IMR-90 (cell line): ENCODE measurements at places on chromosomes 11 and 22. TPM values are rescaled to one million over a fixed set of nuclear protein-coding genes. Genes with fewer than 3 reads are reported as not detected.

The NLRP14 gene
- under 0.01 TPM in 2 replicates for total RNA-seq

The SMIM35 gene
- not detected in 2 replicates for total RNA-seq

The HORMAD2 gene
- not detected in 2 replicates for total RNA-seq

The ART5 gene
- total RNA-seq, result not detected in 2 replicates

The CWC15 gene
- total RNA-seq, result 48.6 and 70.0 TPM in 2 replicates

The NCAM1 gene
- total RNA-seq, result 0.18 TPM in 1 of 2 replicates, not detected in the other

The GCAT gene
- total RNA-seq, result 25.6 and 32.3 TPM in 2 replicates

The MS4A6A gene
- not detected in 2 replicates for total RNA-seq

The PRDX5 gene
- total RNA-seq, result 120 and 160 TPM in 2 replicates

The LRRC32 gene
- 4.2 and 5.2 TPM in 2 replicates for total RNA-seq

The CALCA gene
- not detected in 2 replicates for total RNA-seq

The RCOR2 gene
- 0.56 and 0.90 TPM in 2 replicates for total RNA-seq

The LSP1 gene
- total RNA-seq, result not detected in 2 replicates

The FAM180B gene
- total RNA-seq, result not detected in 2 replicates

The TNNI2 gene
- not detected in 2 replicates for total RNA-seq

The IGLL5 gene
- total RNA-seq, result not detected in 2 replicates

The TRIM49 gene
- total RNA-seq, result not detected in 2 replicates

The MMP11 gene
- total RNA-seq, result 1.4 and 2.2 TPM in 2 replicates

The CNIH2 gene
- 0.54 and 0.83 TPM in 2 replicates for total RNA-seq

The WT1 gene
- total RNA-seq, result not detected in 2 replicates

The IGSF22 gene
- not detected in 2 replicates for total RNA-seq

The KCNE3 gene
- total RNA-seq, result under 0.01 and 0.18 TPM in 2 replicates

The MPZL2 gene
- total RNA-seq, result not detected in 2 replicates

The PLAAT3 gene
- 3.2 and 3.3 TPM in 2 replicates for total RNA-seq

The SPI1 gene
- not detected in 2 replicates for total RNA-seq

The DYNC2H1 gene
- 21.0 and 25.3 TPM in 2 replicates for total RNA-seq

The OR5B21 gene
- total RNA-seq, result not detected in 2 replicates

The PGGHG gene
- 1.4 and 1.8 TPM in 2 replicates for total RNA-seq

The ISX gene
- not detected in 2 replicates for total RNA-seq

The OR52L1 gene
- not detected in 2 replicates for total RNA-seq

The VPREB1 gene
- total RNA-seq, result not detected in 2 replicates

The OR8H3 gene
- not detected in 2 replicates for total RNA-seq

The TRIM5 gene
- 49.1 and 58.0 TPM in 2 replicates for total RNA-seq

The POU2F3 gene
- total RNA-seq, result under 0.01 TPM in 1 of 2 replicates, not detected in the other

The TRIM51 gene
- not detected in 2 replicates for total RNA-seq

The SHANK3 gene
- 0.18 and 0.28 TPM in 2 replicates for total RNA-seq

The APOBEC3B gene
- total RNA-seq, result 17.2 and 17.6 TPM in 2 replicates

The OR6T1 gene
- not detected in 2 replicates for total RNA-seq

The VSIG2 gene
- total RNA-seq, result not detected in 2 replicates

The GRIA4 gene
- 0.36 and 0.56 TPM in 2 replicates for total RNA-seq

The MPZL3 gene
- 0.36 and 0.56 TPM in 2 replicates for total RNA-seq

The TPBGL gene
- total RNA-seq, result not detected in 2 replicates

The RAC2 gene
- 10.0 and 11.1 TPM in 2 replicates for total RNA-seq

The RAG2 gene
- not detected in 2 replicates for total RNA-seq

The SH3BP1 gene
- total RNA-seq, result 8.8 and 10.8 TPM in 2 replicates

The MOGAT2 gene
- total RNA-seq, result not detected in 2 replicates
